ENCODE measurements at places on chromosomes 12 and 14.

DNA sequence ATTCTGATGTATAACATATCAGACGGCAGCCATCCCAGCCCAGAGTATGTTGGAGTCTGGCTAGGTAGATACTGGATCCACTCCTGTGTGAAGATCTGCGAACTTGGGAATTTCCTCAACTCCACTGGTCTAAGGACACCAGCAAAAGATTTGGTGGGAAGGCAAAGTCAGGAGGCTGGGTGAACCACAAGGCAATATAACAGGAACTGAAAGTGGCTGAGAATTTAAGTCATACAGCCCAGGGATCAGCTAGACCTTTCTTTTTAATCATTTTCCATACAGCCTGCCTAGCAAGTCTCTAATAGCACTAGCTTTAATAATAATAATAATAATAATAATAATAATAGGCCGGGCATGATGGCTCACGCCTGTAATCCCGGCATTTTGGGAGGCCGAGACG, 34.8 kb downstream of the BRAP start:
- DNase-seq, result no peak

DNA sequence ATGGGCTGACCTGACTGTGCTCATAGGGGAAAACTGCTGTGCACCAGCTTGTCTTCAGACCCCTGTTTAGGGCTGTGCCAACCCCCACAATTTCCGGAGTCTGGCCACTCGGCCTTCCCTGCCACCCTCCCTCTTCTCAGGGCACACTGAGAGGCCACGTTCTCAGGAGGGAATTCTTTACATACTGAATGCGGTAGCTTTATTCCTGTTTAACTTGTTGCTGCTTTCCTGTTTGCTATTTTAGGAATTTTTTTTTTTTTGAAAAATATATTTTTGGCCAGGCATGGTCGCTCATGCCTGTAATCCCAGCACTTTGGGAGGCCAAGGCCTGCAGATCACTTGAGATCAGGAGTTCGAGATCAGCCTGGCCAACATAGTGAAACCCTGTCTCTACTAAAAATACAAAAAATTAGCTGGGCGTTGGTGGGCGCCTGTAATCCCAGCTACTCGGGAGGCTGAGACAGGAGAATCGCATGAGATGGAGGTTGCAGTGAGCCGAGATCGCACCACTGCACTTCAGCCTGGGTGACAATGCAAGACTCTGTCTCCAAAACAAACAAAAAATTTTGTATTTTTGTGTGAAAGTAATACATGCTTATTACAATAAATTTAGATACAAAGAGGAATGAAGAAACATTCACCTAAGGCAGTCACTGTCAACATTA, 39.5 kb downstream of the TPCN1 start:
- DNase-seq, result no peak

DNA sequence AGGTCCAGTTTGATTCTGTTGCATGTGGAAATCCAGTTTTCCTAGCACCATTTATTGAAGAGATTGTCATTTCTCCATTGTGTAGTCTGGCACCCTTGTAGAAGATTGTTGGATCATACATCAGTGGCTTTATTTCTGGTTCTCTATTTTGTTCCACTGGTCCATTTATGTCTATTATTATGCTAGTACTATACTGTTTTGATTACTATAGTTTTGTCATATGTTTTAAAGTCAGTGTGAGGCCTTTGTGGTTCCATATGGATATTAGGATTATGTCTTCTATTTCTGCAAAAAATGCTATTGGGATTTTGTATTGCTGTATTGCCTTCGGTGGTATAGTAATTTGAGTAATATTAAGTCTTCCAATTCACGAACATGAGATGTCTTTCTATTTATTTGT, 51.4 kb downstream of the LEMD3 start:
- DNase-seq, result no peak

- no peak for DNase-seq
Measured at GRCh38 chr12:80184926-80185325, 85.6 kb downstream of the OTOGL start.

GRCh38 chr14:75282170-75282554, 3.5 kb downstream of the FOS start:
- DNase-seq, result no peak

GRCh38 chr12:1650260-1650977, 21.4 kb downstream of the WNT5B start:
- no peak for DNase-seq

GRCh38 chr12:131928080-131928710, 881 bp upstream of the PUS1 start:
- no peak for DNase-seq

- no peak for DNase-seq
Measured at GRCh38 chr12:52670961-52671360, 9.2 kb downstream of the KRT1 start.

GRCh38 chr12:121789233-121789781, 4.2 kb downstream of the RHOF start:
- no peak for DNase-seq

DNA sequence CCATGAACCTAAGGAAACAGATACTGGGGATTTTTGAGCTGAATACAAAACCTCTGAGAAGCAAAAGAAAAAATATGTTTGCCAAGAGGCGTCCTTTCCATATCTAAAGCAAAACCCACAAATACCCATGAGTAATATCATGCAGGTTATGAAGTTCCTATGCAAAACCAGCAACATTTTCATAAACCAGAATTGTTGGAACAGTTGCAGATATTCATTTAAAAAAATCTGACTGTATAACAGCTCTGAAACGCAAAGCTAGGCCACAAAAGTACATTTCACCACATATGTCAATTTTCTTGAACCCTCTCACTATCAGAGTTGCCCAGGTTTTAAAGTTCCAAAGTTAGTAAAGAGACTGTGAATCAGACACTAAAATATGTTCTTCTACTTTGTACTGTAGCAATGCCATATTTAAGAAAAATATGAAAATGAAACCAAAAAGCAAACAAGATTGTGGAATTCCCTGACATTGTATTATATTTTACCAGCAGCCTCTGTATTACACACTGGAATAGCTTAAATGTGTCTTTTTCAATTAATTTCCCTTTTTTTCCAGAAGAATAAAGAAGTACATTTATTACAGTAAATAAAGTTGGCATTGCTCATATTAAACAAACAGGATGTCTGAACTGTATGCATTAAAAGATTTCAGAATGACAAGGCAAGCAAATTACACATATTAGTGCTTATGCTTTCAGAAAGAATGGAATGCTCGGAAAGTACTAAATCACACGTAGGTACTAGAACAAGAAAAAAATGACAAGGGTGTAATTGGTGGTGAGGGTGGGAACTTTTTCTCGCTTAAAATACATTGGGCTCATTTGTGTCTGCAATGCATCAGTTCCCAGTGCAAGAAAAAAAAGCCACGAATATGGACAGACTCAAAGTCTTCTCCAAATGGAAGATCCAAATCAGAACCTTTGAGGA, 33.6 kb upstream of the HIF1A start:
- DNase-seq, result no peak

Measured in nephron progenitor cell (in vitro differentiated cells).